NCI-H187 treated with DMSO at 0.1 percent for 48 hours (cell line): ENCODE measurements at places on chromosomes 5 and 9.

- no peak for DNase-seq
Observed at GRCh38 chr5:172412724-172413286, 41.5 kb downstream of the SH3PXD2B start.

- no peak for DNase-seq
Observed at GRCh38 chr9:101512116-101512515, 21.5 kb upstream of the RNF20 start.

DNA sequence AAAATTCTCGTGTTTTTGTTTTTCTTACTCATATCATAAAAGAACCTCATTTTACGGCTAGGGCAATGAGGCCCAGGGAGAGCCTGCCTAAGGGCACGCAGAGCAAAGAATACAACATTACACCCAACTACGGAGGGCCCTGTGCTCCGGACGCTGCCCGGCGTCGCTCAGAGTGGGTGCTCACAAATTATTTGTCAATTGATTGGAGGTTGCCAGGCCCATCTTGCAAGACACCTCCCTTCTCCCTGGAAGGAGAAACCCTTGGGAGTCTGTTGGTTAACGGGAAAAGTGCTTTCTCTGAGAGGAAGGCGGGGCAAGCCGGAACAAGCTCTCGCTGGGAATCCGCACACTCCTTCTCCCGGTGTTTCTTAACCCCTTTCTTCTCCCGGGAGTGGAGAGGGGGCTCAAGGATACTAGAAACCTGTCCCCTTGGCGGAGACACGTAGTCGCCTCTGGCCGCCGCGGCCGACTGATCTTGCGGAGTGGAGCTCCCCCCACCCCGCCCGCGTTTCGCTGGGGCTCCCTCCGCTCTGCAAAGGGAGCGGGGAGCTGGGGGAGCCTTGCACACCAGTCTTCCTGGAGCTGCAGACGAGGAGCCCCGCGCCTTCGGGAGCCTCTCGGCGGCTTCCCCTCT lies 599.3 kb upstream of the SGCD start:
- DNase-seq, result no peak

GRCh38 chr9:11931109-11931508 lies 762.1 kb upstream of the TYRP1 start:
- no peak for DNase-seq

DNA sequence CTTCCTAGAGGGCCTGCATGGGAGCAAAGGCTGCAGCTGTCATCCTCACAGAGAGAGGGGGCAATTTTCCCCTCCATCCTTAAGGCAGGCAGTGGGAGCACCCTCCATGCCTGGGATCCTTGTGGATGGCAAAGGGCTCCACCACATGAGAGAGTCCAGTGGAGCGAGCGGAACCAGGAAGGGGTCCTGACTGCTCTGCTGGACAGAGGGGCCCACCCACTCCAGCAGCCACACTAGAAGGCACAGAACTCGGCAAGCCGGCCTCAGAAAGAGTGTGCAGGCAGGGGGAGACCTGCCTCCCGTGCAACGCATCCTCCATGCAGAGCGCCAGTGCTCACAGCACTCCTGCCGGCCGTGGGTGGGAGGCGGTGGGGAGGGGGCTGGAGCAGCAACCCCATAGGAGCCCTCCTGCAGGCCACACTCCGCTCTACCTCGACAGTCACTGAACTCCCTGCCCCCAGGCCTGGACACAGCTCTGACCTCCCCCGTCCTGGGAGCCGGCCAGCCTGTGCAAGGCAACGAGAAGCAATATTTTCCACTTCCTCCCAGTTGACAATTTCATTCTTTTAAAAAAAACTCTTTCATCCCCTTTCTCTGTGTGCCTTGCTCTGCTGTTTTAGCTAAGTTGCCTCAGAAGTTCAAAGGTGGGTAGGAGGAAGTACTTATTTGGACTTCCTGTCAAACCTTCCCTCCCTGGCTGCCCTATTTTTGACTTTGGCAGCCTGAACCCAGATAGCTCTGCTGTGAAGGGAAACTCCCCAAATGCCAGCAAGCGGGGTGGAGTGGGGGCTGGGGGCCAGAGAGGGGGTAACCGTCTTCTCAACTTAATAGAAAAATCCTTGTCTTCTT lies 5.3 kb upstream of the LCP2 start:
- no peak for DNase-seq

- no peak for DNase-seq
Observed at GRCh38 chr9:34980181-34980761, 9.3 kb upstream of the DNAJB5 start.

DNA sequence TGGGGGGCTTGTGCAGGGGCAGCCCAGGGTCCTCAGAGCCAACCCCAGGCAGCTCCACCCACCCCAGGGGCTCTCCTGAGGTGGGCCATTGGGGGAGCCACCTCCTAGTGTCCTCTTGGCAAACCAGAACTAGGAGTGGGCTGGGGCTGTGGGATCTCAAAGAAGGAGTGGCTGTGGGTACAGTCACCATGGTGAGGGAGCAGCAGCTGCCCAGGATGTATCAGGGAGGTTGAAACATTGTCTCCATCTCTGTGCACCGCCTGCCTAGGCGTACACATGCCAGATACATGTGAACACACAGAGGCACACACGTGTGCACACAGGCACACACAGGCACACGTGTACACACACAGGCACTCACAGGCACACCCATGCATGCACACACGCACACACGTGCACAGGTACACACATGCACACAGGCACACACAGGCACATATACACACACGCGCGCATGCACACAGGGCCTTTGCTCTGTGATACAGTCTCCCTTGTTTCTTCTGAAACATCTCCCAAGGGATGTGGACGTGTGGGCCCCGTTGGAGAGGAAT lies 10.7 kb downstream of the LCN12 start:
- no peak for DNase-seq

GRCh38 chr5:94228791-94229190 lies 389.6 kb downstream of the KIAA0825 start:
- no peak for DNase-seq

DNA sequence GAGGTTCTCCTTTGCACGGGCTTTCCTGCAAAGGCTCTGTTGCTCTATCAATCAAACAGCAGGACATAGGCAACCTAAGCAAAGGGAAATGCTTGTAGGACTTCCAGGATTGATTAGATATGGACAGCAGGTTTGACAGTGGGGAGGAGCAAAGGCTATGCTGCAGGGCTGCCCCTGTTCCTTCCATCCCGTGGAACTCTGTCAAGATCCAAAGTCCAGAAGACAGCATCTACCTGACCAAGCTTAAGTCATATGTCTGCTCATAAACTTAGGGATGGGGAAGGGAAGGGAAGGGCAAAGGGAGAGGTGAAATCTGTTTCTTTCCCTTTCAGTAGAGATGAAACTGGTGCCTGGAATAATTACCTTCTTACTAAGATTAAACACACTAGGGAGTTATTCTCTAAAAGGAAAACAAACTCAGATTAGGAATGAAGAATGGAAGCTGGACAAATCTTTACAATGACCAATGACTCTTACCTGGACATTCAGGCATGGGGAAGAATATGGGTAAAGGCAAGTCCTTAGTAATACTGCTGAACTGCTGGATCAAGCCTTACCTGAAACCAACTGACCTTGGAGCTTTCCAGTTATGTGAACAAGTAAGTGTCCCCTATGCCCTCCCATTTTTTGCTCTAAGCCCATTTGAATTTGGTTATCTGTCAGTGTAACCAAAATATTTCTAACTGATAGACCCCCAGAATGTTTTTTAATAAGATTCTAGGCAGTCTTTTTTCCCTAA lies 8.4 kb upstream of the ACOT12 start:
- no peak for DNase-seq

DNA sequence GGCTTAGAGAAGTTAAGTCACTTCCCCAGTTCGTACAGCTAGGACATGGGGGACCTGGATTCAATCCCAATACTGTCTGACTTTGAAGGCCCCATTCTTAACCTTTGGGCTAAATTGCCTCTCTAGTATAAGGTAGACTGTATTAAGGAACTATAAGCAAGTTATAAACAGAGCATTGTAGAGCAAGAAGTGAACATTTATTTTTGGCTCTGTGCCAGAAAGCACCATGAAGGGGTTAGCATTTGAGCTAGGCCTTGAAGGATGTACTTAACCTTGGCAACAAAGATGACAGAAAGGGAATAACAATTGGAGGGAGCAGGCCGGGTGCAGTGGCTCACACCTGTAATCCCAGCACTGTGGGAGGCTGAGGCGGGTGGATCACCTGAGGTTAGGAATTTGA lies 32.8 kb downstream of the GALNT10 start:
- no peak for DNase-seq

DNA sequence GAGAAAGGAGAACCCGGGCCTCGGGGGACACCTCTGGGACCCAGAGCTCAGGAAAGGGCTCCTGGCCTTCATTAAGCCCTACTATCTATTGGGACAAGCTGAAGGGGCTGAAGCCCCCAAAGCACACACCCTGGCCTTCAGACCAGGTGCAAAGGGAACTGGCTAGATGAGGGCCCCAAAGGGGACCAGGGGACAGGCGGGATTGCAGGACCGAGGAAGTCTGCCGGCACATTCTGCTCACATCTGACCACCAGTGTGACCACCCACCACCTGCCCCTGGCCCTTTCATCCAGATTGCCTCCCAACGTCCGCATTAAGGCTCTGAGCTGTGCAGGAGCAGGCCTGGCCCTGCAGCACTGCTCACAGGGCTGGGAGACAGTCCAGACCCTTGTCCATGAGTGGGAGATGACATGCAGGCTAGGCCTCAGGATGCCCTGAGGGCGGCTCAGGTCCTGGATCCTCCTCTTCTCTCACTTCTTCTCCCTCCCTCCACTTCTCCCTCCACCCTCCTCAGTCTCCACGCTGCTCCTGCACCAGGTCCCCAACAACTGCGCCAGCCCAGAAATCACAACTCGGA lies 19.2 kb downstream of the PSD2 start:
- DNase-seq, result no peak

- no peak for DNase-seq
Observed at GRCh38 chr5:23242891-23243290, 264.5 kb upstream of the PRDM9 start.

GRCh38 chr9:81578606-81579005 lies 110.7 kb downstream of the TLE1 start:
- DNase-seq, result no peak

DNA sequence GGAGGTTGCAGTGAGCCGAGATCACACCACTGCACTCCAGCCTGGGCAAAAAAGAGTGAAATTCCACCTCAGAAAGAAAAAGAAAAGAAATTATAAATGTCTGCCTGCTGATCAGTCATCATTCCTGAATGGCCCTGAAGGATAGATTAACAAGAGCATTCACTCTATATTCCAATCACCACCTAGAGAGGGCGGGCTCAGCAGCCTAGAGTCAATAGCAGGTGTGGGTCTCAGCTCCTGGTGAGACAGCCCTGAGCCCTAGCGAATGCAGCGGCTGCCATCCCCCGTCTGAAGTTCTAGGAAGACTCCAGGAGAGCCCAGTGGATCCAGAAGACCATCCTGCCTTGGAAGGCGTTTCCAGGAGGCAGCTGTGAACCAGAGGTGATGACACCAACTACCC lies 12.0 kb downstream of the FBP1 start:
- no peak for DNase-seq

DNA sequence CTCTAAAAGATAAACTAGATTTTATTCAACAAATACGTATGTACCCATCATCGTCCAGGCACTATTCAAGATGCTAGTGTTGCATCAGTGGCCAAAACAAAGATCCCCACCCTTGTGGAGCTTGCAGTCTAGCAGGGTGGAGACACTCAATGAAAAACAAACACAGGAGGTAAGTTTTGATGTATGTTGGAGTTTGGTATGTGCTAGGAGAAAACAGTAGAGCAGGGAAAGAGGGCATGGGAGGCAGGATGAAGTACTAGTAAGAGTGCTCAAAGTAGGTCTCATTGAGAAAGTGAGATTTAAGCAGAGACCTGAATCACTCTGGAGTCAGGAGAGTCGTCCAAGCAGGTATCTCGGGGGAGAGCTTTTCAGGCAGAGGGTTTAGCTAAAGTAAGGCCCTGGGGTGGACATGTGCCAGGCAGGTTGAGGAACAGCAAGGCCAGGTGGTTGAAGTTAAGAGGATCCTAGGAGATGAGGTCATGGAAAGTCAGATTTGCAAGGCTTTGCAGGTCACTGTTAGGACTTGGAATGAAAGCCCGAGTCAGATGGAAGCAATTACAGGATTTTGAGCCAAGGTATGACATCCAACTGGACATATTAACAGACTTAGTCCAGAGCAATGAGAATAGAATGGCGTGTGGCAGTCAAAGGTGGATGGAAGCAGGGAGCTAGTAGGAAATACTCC lies 9.2 kb downstream of the SNX18 start:
- no peak for DNase-seq

GRCh38 chr5:14777932-14778791 lies 93.4 kb downstream of the ANKH start:
- DNase-seq, result no peak

DNA sequence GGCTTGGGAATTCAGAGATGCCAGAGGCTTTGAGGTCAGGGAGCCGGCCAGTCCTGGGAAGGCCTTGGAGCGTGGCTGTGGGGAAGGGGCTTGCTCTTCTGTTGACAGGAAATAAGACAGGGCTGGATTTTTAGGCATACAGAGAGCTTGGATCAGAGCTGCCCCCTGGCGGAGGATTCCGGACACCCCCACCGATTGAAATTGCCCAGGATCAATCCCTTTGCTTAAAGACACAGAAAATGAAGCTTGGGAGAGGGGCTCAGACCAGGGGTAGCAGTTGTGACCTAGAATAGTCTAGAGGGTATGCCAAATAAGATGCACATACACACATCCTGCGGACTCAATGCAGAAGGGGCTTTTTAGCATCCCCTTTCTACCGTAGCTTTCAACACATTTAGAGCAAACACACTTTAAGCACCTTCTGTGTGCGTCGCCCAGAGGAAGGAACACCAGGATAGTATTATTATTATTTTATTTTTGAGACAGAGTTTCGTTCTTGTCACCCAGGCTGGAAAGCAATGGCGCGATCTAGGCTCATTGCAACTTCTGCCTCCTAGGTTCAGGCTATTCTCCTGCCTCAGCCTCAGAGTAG lies 1.7 kb upstream of the NTMT1 start:
- DNase-seq, result no peak

GRCh38 chr9:30504502-30504905 lies 1879.9 kb upstream of the ACO1 start:
- DNase-seq, result no peak

DNA sequence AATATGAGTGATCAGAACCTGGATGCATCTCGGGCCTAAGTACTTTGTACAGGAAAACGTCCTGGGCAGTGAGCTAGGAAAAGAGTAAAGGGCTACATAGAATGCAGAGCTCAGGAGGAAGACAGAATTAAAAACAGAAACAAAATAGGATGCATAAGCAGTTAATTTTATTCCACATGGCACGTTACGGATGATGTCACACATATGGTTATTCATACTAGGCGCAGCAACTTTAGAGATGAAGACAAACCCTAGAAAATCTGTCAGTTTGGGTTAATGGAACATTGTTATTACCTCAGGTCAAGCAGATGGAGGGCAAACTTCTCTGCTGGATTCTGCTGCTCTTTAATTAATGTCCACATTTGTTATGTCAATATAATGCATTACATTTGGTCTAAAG lies 445.4 kb downstream of the ANXA1 start:
- no peak for DNase-seq

- DNase-seq, result no peak
Observed at GRCh38 chr9:101055516-101055915, 27.0 kb downstream of the PLPPR1 start.

- no peak for DNase-seq
Observed at GRCh38 chr5:120150770-120151169, 313.3 kb upstream of the PRR16 start.
